ENCODE measurements at places on chromosomes 11 and 22.

GRCh38 chr11:134120143-134120850, 51.4 kb downstream of the JAM3 start:
- DNase-seq, result no peak

GRCh38 chr11:33292311-33292710, 35.1 kb downstream of the HIPK3 start:
- no peak for DNase-seq

- no peak for DNase-seq
Observed at GRCh38 chr11:105057432-105057831, 12.3 kb upstream of the CARD16 start.

DNA sequence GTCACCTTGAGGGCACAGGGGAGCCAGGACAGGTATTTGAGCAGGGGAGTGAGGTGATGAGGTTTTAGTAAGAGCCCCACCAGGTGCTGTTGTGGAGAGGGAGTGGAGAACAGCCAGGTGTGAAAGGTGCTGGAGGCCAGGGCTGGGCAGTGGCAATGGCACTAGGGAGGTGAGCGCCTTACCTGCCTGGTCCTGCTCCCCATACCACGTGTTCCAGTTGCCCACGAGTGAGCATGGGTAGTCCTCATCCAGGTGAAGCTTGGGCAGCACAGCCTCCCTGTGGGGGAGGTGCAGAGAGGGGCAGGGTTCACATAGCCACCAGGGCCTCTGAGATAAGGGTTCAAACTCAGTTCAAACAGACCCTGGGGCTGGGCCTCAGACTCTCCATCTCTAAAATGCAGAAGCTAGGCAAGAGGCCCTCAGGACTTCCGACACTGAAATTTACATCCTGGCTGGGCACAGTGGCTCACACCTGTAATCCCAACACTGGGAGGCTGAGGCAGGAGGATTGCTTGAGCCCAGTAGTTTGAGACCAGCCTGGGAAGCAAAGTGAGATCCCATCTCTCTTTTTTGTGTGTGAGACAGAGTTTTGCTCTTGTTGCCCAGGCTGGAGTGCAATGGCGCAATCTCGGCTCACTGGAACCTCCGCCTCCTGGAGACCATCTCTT, 11.8 kb downstream of the NIPSNAP1 start:
- DNase-seq, result no peak

- no peak for DNase-seq
Observed at GRCh38 chr11:72378704-72379383, 55.5 kb downstream of the CLPB start.

- no peak for DNase-seq
Observed at GRCh38 chr22:28435982-28436381, 243.7 kb downstream of the TTC28 start.

GRCh38 chr11:113349528-113349927, 35.1 kb downstream of the TTC12 start:
- DNase-seq, result no peak

GRCh38 chr22:46602025-46602424, 18.2 kb upstream of the GRAMD4 start:
- no peak for DNase-seq

GRCh38 chr11:73387594-73388264, 11.5 kb downstream of the RELT start:
- no peak for DNase-seq

- no peak for DNase-seq
Observed at GRCh38 chr11:120959189-120959588, 64.7 kb upstream of the TBCEL start.

DNA sequence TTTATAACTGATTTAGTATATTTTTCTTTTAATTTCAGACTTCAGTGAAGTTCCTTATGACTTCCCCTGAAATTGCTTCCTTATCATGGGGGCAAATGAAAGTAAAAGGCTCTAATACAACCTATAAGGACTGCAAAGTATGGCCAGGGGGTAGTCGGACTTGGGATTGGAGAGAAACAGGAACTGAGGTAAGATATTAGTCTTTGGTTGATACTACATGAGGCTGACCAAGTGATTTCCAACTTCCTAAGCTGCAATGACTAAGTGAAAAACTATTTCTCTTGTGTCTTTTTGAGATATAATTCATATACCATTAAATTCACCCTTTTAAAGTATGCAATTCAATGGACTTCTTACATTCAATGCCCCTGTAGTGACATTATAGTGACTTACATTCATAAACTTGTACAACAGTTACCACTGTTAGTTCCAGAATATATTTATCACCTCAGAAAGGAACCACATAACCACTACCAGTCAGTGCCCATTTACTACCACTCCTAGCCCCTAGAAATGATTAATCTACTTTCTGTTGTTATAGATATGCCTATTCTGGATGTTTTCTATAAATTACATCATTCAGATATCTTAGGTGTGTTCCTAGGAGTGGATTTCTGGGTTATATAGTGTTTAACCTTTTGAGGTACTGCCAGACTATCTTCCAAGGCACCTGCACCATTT, 21.6 kb downstream of the AAMDC start:
- DNase-seq, result no peak

DNA sequence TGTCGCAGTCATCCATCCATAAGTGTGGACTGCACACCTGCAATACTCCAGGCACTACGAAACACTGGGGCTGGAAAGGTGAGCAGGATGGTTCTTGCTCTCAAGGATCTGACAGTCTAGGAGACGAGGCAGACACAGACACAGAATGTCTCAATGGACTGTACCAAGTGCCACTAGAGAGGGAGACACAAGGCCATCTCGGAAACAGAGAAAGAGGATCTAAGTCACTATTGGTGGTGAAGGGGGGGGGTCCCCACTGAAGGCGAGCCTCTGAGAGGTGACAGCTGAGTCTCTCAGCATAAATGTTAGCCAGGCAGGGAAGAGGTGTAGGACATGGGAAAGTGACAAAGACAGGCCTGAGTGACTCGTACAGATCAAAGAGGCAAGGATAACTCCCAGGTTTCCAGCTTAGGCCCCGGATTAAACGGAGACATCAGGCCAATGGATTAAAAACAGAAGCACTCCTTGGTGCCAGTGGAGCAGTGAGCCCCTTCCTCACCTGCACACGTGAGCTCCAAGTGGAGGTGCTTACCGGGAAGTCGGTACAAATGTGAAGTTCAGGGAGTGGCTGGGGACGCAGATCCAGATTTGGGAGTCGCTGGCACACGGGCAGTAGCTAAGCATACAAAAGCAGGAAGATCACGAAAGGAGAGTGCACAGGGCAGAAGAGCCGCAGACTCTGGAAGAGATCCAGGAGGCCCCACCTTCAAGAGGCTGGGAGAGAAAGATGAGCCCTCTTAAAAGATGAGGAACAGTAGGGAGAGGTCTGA, 117.2 kb downstream of the MICAL3 start:
- DNase-seq, result no peak

GRCh38 chr11:125945011-125945796, 640 bp upstream of the VSIG10L2 start:
- DNase-seq, result no peak

GRCh38 chr11:1864831-1865665, 12.2 kb downstream of the LSP1 start:
- no peak for DNase-seq

- DNase-seq, result no peak
Observed at GRCh38 chr11:125227151-125227550, 62.6 kb downstream of the PKNOX2 start.

DNA sequence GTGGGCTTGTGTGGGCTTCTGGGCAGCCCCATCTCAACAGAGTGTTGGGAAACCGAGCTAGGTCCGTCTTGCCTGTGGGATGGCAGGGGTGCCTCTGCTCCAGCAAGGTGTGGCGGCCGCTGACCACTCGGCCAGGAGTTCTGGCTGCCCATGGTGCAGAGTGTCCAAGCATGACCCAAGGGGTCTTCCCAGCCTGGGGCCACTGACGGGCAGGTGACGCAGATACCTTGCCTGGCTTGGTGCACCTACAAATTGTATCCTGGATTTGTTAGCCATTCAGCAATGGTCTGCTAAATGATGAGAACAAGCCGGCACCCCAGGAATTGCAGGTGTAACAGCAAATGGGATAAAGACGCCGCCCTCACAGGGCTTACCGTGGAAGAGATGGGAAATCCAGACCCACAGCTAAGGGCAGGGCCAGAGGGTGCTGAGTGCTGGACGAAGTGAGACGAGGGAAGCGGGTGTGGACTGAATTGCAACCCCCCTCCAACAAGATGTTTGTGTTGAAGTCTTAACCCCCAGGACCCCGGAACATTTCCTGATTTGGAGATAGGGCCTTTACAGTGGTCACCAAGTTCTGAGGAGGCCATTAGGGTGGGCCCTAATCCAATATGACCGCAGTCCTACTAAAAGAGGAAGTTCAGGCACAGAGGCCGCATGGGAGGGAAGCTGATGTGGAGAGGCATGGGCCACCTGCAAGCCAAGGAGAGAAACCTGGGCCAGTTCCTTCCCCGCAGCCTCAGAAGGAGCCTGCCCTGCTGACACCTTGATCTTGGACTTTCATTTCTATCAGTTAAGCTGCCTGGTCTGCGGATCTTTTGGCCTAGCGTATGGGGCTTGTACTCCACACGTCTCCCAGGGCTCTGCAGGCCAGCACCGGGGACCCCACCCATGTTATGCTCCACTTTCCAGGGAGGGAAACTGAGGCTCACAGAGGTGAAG, 45.2 kb upstream of the LINC01488 start:
- no peak for DNase-seq

GRCh38 chr11:33722590-33723234, 13.5 kb downstream of the CD59 start:
- DNase-seq, result no peak

- no peak for DNase-seq
Observed at GRCh38 chr22:33829546-33830280, 90.6 kb downstream of the LARGE1 start.

DNA sequence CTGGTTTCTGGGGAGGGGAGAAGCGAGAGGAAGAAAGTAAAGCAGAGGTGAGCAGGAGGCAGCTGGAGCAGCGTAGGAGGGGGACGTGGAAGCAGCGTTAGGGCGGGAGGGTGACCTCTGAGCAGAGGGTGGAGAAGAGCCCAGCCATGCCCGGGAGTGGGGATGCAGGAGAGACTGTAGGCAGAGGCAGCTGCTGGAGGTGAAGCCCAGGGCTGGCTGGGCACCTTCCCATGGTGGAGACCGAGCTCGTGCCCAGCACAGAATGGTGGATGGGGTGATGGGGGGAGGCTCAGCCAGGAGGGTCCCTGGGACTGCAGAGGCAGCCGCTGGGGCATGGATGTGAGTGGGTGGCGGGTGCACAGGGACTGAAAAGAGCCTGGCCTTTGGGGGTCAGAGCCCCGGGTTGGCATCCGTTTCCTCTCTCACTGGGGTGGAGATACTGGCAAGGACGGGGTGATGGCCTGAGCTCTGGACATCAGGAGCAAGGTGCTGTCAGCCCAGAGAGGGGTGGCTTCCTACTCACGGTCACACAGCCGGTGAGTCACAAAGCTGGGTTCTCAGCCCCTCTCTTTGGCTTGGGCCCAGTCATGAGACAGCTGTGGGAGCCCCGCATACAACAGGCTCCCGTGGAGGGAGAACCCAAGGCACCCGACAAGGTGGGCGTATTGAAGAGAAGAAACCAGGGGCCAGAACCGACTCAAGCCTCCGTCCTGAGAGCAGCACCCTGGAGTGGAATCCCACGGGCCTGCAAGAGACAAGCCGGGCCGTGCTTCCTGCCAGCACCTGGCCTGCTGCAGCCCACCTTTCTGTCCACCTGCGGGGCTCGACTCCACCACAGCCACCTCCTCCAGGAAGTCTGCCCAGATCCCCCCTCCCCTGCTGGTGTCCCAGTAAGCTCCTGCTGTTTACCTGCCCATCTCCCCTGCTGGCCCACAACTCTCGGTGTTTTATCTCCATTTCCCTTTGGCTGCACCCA, 45.8 kb upstream of the FGF3 start:
- no peak for DNase-seq

GRCh38 chr11:68051191-68052136, 12.6 kb downstream of the TCIRG1 start:
- DNase-seq, result no peak

DNA sequence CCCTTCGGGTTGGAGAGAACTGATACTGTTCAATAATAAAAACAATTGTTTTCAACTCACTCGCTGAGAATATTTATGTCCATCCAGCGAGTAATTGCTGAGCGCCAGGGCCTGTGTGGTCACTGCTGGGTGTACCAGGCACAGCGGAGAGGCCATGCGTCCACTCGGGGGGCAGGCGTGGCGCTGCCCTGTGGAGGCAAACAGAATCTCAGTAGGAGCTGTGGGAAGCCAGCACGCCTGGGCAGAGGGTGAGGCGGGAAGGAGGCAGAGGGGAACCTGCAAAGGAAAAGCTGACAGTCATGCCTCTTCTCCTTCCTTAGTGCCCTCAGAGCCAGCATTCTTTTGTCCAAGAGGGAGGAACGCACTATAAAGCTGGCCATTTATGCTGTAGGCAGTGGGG, 11.4 kb downstream of the GLB1L3 start:
- no peak for DNase-seq

DNA sequence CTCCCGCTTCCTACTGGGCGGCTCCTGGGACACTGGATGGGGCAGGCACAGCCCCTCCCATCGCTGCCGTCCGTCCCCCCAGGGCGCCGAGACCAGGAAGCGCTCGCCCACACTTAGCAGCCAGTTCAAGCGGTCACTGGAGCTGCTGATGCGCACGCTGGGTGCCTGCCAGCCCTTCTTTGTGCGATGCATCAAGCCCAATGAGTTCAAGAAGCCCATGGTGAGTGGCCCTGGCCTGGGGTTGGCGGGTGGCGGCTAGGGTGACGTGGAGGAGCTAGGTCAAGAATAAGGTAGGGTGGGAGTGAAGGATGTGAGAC, 44.6 kb downstream of the MYO7A start:
- DNase-seq, result no peak

DNA sequence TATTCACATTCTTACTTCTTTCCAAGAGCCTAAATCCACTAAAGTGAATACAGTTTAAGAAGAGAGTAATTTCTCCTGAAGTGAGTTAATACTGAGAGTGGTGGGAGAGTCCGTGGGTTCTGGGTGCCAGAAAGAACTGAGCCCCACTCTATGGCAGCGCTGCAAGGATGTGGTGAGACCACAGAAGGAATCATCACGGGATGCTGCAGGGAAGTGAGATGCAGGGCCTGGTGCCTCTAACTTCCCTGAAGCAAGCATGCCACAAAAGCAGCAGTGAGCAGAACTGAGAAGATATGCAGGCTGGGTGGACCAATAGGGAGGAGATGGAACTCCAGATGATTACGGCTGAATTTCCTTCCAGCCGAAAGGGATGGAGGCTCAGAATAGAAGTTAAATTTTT, 5.0 kb upstream of the MMP12 start:
- DNase-seq, result no peak

- no peak for DNase-seq
Observed at GRCh38 chr22:50218996-50219727, 18.4 kb downstream of the SELENOO start.
